ENCODE measurements at places on chromosomes 4 and X.

GRCh38 chr4:53865054-53865453 is 199.4 kb downstream of the CHIC2 start:
- no peak for DNase-seq

GRCh38 chrX:14235004-14235403 is 205.3 kb upstream of the GEMIN8 start:
- no peak for DNase-seq

- no peak for DNase-seq
These were observed 719.7 kb upstream of the GRIA3 start for GRCh38 chrX:122464341-122464740.

DNA sequence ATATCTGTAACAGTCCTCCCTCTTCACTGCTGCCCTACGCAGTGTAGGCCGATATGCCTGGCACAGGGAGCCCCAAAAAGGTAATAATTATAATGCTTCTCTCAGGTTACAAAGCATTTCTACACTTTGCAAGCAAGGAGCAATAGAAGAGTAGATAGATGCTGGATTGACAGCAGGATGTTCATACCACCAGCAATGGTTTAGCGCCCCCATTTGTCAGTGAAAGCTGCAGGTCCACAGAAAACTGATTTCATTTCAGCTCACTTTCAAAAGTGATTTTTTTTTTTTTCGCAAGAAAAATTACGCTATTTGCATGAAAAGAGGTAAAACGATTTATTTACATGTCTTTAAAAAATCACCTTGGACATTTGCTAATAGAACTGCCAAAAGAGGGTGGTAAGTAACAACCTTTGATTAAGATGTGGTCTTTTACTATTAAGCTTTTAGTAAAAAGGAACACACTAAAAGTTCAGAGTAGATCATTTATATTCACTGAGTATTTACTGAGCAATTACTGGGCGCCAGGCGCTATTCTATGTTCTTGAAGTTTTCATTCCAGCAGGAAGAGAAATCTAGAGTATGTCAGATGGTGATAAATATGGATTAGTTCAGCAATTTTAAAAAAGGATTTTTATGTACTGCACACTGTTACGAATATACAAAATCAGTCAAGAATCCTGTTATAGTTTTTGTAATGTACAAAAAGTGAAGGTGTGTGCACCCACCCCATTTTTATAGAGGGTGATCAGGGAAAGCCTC is 34.4 kb downstream of the HPF1 start:
- no peak for DNase-seq

- DNase-seq, result no peak
These were observed 1.7 kb downstream of the FBXL5 start for GRCh38 chr4:15653420-15653819.

DNA sequence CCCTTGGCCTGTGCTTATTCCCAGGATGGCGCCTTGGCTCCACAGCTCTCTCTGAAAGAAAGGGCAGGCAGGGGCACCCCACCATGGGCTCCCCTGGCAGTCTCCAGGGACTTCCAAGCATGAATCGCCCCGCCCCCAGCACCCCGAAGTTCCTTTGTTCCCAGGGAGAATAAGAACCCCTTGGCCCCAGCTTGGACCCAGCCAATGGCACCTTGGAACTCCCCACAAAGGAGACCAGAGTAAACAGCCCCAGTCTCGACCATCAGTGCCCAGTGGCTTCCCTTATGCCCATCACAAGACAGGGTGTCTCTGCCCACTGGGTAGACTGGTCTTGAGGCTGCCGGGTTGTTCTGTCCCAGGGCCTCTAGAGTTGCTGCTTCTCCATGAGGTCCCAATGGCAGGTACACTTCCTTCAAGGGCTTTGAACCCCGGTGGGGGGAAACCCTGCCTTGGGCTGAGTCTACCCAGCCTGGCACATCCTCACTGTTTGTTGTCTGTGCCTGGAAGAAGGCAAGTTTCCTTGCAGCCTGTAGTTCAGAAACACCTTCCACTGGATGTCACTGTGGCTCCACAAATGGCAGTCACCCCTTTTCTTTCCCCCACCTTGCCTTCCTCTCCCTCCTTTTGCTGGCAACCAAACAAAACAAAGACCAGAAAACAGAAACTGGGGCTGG is 30.8 kb downstream of the NBDY start:
- DNase-seq, result no peak

GRCh38 chr4:86357608-86358007 is 2.2 kb downstream of the MAPK10 start:
- DNase-seq, result no peak

DNA sequence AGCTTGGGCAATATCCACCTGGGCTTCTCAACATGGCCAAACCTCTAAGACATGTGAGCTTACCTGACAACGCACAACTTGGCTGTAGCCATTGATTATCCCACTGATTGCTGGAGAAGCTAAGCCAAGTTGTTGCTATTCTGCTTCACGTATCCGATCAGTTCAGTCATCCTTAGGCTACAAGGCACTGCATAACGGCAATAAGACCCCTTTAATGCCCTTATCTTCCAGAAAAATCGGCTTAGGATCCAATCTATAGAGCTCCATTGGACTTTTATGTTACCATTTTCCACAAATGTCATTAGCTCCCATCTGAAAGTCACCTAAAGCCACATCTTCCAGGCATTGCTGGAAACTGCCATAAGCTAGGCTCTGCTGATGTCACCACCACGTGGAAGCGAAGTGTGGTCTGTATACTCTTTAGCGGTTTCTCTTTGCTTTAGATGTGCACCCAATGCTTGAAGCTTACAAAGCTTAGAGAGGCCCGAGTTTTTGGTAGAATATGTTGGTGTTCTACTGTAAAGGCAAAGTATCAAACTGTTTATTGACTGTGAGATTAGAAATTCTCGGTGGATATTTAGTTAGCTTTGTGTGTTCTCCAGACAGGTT is 163.1 kb downstream of the CPE start:
- no peak for DNase-seq

GRCh38 chr4:141638230-141638629 is 1.8 kb downstream of the IL15 start:
- DNase-seq, result no peak

- DNase-seq, result no peak
These were observed 12.7 kb downstream of the ADAM29 start for GRCh38 chr4:174930895-174931294.

- no peak for DNase-seq
These were observed 94.6 kb upstream of the CASK start for GRCh38 chrX:42017971-42018370.

DNA sequence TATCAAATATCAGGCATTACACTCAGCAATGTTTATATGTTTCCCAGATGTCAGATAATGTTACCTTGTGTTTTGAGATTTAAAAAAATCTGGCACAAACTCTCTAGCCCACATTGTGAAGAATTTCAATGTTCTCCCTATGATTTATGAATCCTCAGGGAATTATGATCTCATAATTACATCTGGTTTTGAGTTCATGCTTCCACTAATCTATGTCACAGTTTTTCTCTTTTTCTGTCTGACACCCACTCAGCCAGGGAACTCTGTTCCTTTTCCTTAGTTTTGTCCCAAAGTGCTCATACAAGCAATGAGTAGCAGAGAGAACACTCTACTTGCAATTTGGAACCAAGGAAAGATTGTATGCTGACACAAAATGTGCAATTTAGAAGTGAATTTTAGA is 212.1 kb upstream of the POF1B start:
- no peak for DNase-seq

GRCh38 chrX:70405003-70405402 is 18.1 kb upstream of the GDPD2 start:
- DNase-seq, result no peak

DNA sequence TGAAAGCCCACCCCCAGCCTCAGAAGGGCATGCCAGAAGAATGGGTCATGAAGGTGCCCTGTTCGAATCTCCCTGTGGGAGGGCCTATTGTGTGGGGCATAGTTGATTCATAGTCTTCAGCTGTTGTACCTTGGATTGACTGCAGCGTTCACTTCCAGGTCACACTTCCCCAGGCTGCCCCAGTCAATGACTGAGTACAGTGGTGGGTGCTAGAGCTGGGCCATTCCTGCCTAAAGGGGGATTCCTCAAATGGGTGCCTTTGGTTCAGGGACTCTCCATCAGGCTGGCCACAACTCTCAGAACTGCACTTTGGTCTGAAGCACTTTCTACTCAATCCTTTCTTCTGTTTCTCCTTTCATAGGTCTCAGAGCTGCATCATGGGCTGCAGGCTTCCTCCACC is 35.0 kb upstream of the RASGEF1B start:
- DNase-seq, result no peak

DNA sequence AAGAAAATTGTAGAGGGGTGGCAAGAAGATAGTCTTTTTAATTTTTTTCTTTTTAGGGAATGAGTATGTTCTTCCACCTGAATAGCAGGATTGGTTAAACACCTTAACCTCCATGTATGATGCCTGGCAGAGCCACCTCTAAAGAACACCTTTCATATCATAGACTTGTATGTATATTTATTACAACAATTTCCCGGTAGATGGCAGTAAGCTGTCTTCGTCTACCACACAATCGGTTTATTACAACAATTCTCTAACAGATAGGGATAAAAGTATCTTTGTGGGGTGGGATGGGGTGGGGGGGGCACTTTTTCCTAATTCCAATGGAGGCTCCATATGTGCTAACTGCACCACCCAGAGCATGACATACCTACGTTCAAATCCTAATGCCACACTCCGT is 255.5 kb downstream of the LDB2 start:
- no peak for DNase-seq
